ENCODE measurements at places on chromosomes 2 and 18.

- no peak for DNase-seq
These were observed 470.3 kb downstream of the MBD2 start for GRCh38 chr18:53754154-53754553.

DNA sequence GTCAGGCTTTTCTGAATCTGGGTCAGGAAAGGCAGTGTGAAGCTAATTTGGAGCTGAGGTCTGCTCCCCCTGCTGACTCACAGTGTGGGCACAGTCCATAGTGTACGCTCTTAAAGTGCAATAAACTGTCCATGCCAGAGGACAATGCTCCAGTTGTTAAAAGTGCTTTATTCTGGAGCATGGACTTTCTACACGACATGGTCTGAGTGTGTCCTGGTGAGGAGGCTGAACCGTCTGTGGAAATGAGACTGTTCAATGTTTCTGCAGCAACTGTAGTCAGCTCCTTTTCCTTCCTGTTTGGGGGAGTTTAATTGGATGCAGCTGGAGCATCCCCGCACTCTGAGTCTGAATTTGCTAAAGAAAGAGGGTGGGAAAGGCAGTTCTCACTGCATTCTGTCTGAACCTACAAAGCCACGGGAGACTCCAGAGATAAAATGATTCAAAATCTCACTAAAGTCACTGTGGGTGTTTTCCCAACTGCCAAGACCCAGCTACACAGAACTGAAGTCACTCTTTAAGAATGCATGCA lies 110.2 kb upstream of the TRIB2 start:
- DNase-seq: no peak

- DNase-seq: no peak
These were observed at the start of gene TFPI for GRCh38 chr2:187554011-187554703. TFPI (minus strand) TSS chr2:187554435; CDS start chr2:187503768, 50,667 bp downstream.

- no peak for DNase-seq
These were observed 18.3 kb upstream of the ALLC start for GRCh38 chr2:3639653-3640052.

- DNase-seq: no peak
These were observed 238.9 kb upstream of the ID2 start for GRCh38 chr2:8442833-8443486.

DNA sequence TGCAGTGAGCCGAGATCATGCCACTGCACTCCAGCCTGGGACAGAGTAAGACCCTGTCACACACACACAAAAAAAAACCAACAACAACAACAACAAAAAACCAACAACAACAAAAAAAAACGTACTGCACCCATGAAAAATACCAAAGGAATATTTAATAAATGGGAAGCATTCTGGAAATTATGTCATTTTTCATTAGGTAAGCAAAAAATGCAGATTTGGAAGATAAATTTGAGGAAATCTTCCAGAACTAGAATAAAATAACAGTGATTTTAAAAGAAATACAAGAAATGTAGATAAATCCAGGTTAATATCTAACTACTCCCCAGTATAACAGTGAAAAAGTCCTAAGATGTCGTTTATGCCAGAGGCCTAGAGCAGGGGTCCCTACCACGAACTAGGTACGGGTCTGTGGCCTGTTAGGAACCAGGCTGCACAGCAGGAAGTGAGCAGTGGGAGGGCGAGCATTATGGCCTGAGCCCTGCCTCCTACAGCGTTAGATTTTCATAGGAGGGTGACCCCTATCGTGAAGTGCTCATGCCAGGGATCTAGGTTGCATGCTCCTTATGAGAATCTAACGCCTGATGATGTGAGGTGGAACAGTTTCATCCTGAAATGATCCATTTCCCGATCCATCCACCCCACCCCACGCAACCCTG lies 21.5 kb downstream of the FAM161A start:
- no peak for DNase-seq

DNA sequence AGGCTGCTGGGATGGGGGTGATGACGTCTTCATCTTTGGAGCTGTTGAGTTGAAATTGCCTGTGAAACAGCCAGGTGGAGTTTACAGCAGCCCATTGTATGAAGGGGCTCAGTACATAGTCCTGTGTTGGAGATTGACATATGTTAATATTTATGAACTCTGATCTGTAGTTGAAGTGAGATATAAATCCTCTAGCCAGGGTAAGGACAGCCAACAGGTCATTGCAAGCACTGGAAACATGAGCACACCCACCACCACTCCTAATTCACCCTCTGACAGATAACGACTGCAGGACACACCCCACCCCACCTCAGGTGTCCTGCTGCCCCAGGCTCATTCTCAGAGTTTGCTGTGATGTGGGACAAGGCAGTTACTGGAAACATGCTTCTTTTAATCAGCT lies 112.4 kb upstream of the TRIB2 start:
- no peak for DNase-seq

DNA sequence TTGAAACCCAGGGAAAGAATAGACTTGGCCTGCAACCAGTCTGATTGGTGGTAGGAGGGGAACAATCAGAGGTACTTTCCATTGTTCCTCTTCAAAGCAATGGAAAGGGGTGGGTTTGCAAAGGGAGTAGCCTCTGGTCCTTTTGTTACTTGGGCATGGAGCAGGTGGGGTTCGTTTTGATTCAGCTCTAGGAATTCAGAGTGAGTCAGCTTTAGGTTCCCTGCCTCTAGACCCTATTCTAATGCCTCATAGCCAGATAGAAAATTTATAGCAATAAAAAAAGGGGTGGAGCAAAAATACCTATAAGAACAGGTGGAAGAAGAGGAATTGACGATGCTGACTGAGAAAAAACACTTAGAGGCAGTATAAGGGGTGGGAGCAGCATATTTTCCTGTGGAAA lies 636.4 kb downstream of the PLCL1 start:
- no peak for DNase-seq

- no peak for DNase-seq
These were observed 156.6 kb downstream of the KCNJ3 start for GRCh38 chr2:154855138-154855537.

GRCh38 chr2:127707890-127708648 lies 6.8 kb downstream of the SFT2D3 start:
- DNase-seq: no peak

DNA sequence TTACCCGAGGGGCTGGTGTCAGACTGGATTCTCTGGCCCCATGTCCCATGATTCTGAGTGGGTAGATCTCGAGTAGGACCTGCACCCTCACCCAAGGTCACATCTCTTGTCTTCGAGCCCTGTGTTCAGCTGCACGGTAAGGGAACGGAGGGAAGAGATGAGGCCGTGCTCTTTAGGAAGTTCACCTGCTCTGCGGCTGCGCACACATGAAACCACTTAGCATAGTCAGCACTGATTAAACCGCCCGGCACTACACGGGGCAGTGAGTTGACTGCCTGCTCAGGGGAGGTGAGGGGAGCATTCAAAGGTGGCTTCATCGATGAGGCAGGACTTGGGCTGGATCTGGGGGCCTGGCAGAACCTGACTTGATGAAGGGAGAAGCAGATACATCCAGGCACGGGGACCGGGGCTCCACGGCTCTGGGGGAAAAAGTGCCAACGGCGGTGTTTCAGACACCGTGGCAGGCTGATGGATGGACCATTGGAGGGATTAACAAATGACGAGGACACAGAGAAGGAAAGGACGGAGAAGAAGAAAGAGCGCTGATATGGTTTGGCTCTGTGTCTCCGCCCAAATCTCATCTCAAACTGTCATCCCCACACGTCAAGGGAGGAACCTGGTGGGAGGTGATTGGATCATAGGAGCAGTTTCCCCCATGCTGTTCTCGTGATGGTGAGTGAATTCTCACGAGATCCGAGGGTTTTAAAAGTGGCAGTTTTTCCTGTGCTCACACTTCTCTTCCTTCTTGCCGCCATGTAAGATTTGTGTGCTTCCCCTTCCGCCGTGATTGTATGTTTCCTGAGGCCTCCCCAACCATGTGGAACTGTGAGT lies 248.6 kb downstream of the CYP26B1 start:
- no peak for DNase-seq

GRCh38 chr2:42161444-42161843 lies 7.7 kb upstream of the EML4 start:
- no peak for DNase-seq

DNA sequence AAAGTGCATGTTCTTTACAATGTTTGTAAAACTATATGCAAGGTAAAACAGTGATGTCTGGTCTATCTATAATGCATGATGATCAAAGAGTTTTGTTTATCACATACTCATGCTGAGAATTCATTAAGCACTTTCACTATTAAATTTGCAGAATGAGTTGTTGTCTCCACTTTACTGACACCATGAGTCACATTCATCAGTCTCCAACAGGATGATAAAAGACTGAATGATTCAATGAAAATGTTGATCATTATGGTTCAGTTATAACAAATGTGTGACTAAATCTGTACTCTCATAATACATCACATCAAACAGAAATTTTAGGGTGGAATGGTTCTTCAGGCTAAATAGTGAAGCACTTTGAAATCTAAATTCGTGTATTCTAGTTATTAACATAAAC lies 129.0 kb downstream of the ERBB4 start:
- DNase-seq: no peak

DNA sequence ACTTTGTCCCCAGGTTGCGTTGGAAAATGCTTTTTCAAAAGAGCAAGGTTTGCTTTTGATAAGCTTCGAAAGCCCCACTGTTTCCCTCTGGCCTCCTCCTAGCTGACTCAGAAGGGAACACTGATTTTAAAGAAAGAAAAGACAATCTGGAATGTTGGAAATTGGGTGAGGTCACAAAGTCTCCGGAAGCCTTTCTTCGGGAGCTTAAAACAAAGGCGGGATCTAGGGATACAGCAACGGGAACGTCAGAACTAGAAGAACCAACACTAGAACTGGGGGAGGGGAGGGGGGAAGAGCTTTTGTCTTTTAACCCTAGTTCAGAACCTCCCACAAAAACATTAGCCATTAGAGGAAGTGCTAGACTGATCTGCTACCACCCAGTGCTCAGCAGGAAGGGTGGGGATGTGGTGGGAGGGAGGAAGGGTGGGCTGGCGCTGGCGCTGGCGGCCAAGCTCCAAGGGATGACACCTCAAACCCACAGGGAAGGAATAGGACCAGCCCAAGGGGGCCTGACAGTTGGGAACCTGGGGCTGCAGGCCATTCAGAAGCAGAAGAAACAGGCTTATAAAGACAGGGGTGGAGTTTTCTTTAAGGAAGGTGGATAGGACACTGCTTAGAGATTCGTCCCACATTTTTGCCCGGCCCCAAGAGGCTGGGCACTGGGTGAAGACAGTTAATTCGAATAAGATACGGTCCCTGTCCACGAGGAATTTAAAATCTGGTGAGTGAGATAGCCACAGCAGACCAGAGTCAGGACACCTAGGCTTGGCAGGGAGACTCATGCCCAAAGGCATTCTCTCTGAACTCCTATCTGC lies 1.7 kb downstream of the TMSB10 start:
- DNase-seq: no peak

DNA sequence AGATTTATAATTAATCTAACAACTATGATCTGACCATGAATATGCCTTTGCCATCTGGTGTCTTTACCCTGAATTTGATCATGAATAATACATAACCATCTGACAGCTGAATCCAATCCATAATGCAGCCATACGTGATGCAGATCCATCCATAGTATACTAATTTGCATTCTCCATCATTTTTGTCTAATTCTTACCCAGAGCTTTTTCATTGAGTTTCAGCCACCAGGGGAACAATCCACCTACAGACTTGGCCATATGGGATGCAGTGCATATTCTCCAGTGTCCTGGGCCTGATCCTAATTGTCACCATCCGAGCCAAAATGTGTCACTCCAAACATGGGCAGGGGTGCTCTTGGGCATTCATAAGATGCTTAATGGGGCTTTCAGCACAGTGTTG lies 227.2 kb upstream of the CRIM1 start:
- no peak for DNase-seq

GRCh38 chr2:14428056-14428455 lies 204.5 kb upstream of the LRATD1 start:
- DNase-seq: no peak

GRCh38 chr18:41113885-41114482 lies 841.0 kb upstream of the PIK3C3 start:
- no peak for DNase-seq

GRCh38 chr18:68962623-68963022 lies 164.7 kb downstream of the CCDC102B start:
- DNase-seq: no peak

- no peak for DNase-seq
These were observed 50.5 kb downstream of the ZFP36L2 start for GRCh38 chr2:43175876-43176275.

DNA sequence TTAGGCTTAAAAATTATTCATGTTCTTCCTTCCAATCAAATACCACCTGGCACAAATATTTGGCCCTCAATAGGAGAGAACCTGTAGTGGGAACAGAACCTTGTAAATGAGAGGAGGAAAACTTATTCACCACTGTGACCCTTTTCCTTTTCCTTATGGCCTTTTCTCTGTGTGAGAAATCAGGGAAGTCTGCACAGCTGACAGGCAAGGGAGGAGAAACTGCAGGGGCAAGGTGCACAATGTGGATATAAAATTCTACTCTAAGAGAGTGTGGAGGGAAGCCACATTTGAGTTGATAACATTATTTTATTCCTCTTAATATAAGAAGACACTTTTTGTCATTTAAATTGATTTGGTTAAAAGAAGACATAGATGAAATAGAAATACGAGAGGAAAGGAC lies 1247.0 kb upstream of the CHAC2 start:
- no peak for DNase-seq

- DNase-seq: no peak
These were observed 365.2 kb downstream of the DSEL start for GRCh38 chr18:67151366-67151765.

DNA sequence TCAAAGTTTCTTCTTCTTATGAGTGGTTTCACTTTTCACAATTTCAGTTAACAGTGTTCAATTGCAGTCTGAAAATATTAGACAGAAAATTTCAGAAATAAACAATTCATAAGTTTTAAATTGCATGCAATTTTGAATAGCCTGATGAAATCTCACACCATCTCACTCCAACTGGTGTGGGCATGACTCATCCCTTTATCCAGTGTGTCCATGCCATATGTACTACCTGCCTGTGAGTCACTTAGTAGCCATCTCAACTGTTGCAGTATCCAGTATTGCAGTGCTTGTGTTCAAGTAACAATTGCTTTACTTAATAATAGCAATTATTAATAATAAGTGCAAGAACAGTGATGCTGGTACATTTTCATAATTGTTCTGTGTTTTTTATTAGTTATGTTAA lies 1202.5 kb downstream of the DSC3 start:
- no peak for DNase-seq

- no peak for DNase-seq
These were observed 42.5 kb downstream of the DAPL1 start for GRCh38 chr2:158837645-158838044.

- no peak for DNase-seq
These were observed at the start of gene HNMT for GRCh38 chr2:137964066-137964858. HNMT (plus strand) TSS chr2:137964473; CDS start chr2:137964492, 19 bp downstream.

- no peak for DNase-seq
These were observed 166.0 kb downstream of the LCLAT1 start for GRCh38 chr2:30613001-30613400.

- DNase-seq: no peak
These were observed 65.5 kb downstream of the SOWAHC start for GRCh38 chr2:109679626-109680025.

Data from stimulated activated CD4-positive, alpha-beta T cell treated with anti-CD3 and anti-CD28 coated beads, Interleukin-15, amount 100 ng/mL, for 1 hour (primary cell).